ENCODE measurements at places on chromosomes 12 and 14.

- no peak for DNase-seq
Measured at GRCh38 chr12:68285541-68285940, 32.1 kb upstream of the IL22 start.

DNA sequence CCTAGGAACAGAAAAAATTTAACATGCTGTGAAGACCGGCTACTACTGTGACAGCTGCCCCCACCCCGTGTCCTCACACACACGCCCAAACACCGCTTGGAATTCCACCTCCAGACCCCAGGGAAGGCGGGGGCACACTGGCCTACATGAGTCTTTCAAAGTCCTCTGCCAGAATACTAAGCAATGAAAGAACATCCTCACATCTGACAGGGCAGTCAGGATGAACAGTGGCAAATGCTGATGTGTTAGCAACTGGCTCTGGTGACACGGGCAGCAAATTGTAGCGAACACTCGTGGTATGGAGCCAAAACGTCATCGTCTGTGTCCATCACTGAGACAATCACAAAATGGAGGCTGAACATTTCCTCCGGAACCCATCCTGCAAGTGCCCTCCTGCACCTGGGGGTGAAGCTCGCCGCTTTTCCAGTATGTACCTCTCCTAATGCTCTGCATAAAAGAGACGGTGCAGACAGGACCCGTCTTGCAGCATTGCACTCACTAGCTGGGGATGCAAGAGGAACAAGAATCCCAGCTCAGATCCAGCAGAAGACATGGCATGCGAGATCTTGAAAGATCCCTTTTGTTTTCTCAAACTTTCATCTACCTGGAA is 94.8 kb downstream of the BCL11B start:
- no peak for DNase-seq

DNA sequence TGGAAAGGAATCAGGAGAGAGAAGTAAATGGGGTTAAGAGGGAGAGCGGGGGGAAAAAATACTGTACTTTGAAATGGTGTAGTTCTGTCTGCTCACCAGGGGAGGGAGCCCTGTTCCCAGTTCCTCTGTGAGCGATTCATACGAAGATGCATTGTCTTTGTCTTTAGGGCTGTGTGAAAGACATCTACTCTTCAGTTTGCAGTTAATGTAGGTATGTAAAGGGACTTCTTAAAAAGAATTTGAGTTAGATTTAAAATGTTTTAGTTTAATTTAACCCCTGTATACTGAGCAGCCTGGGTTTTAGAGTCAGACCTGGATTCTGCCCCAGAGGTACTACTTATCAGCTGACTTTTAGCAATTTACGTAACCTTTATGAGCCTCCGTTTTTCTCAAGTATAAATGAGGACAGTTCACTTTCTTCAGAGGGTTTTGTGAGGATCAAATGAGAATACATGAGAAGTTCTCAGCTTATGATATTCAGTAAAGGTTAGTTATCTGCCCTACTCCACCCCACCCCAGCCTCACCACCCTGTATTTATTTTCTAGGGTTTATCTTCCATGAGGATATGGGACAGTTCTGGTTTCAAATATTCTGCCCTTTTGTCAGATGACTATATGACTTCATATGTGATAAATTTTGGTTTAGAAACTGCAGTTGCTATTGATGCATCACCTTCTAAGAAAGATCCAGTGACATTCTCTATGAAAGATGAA is 82.5 kb upstream of the EVL start:
- DNase-seq: peak; percentile 62

DNA sequence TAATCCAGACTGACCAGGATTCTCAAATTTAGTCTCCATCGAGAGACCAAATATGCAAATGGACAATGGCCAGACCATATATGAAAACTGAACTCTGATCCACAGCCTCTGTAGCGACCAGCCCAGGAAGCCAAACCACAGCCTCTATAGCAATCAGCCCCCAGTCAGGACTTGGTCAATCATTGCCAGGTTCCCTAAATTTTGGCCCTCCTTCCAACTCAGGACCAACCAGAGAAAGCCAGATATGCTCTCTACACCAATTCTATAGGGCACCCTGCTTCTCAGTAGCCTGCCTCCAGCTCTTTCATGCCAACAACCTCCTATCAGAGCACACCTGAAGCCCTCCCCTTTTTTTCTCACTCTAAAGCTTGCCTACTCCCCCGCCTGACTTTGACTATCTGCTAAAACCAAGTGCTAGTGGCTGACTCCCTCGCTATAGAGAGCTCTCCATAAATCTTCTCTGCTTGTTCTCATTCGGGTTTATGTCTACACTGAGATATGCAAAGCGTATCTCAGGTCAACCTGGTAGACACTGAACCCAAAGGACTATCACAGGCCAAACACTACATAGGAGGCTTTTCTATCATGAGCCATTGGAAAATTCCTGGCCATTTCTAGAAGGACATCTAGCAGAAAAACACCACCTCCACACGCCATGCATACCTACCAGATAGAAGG is 110.5 kb upstream of the FUT8 start:
- no peak for DNase-seq

DNA sequence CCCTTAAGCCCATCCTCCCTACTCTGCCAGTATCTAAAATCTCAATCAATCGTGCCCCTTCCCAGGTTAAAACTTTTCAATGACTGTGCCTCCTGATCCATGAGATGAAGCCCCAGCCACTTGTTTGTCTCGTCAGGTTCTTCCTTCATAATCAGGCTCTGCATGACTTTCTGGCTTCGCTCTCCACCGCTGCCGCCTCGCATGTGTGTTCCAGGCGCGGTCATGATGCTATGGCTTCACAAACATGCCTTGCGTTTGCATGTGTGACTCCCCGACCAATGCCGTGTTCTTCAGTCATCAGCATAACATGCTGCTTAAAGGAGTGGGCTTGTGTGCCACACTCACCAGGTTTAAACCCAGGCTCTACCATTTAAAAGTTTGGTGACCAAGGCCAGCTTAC is 5.0 kb upstream of the C1RL start:
- DNase-seq: no peak

- DNase-seq: no peak
Measured at GRCh38 chr12:15794196-15794595, 5.0 kb upstream of the EPS8 start.

DNA sequence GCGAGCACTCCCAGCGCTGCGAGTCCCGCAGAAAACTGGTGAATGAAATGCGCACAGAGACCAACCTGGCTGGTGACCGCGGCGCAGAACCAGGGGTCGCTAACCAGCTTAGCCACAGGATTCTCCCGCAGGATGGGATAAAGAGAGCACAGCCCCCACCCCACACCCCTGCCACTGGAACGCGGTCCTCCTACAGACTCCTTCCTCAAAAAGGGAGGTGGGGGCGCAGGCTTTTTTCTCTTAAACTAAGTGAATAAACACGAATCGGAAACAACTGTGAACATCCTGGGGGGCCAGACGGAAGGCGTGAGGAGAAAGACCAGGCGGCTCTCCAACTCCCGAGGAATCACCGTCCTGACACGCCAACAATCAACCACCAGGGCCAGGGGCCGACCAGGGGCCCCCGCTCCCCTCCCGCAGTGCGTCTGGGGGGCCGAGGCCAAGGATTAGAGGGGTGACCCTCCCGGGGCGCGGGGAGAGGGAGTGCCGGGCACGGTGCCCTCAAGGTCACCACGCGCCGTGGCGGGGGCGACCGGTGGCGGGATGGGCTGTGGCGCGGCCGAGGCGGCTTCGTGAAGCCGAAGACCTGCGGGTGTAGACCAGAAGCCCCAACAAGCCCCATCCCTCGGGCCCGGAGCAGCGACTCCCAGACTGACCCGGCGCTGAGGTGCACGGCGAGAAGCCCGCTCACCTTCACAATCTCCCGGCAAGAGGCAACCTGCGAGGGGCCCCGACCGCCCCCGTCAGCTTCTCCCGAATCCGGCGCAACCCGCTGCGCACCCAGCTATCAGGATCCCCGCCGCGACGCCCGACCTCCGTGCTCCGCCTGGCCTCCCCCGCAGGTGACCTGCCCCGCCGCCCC is 704 bp downstream of the ATP2B1 start:
- DNase-seq: peak; percentile 60

DNA sequence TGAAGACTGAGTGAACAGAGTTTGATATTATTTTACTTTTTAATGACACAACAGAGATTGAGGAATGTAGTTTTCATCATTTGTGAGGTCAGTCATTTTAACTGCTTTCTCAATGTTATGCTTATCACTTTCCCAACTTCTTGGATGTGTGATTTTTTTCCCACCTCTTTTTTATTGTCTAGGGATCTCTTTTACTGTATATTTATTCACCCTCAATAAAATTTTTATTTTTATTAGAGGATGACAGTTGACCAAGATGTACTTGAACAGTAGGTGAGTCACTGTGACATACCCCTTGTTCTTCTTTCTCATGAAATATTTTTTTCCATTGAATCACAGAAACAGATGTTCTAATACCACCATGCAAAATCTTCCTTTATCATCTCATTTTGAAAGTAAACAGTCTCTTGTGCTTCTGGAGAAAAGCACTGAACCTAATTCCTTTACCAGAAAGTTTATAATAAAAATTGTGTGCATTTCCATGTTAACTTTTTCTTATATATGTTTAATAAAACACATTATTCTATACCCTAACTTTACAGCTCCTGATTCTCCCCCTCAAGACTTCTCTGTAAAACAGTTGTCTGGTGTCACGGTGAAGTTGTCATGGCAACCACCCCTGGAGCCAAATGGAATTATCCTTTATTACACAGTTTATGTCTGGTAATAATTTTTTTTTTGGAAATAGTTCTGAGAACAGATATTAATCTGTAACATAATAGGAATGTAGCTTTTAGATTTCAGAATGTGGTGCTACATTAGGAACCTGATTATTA is 65.9 kb downstream of the PTPRQ start:
- no peak for DNase-seq

GRCh38 chr14:27184427-27184826 is 586.6 kb upstream of the NOVA1 start:
- no peak for DNase-seq
